NCI-H524 treated with DMSO at 0.1 percent for 48 hours (cell line): ENCODE measurements at places on chromosomes 2 and 18.

GRCh38 chr2:6917761-6918421 lies 679 bp downstream of the RNF144A start:
- DNase-seq, result no peak

GRCh38 chr2:179802051-179802882 lies 59.1 kb downstream of the ZNF385B start:
- no peak for DNase-seq

- DNase-seq, result no peak
These were observed 37.5 kb upstream of the PTH2R start for GRCh38 chr2:208369091-208369490.

- DNase-seq, result no peak
These were observed 53.2 kb downstream of the MAP4K4 start for GRCh38 chr2:101750688-101751087.

DNA sequence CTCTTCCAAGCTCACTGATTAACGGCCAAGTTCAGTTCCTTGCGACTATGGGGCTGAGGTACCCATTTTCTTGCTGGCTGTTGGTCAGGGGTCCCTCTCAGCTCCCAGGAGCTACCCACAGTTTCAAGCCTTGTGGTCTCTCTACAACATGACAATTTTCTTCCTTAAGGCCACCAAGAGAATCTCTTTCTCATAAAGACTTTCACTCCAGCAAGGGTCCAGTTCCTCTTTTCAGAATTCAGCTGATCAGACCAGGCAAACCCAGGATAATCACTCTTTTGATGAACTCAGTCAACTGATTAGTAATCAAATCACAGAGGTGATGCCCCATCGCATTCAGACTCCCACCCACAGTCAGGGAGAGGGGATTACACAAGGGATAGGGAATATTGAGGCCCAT lies 129.7 kb downstream of the IRS1 start:
- no peak for DNase-seq

DNA sequence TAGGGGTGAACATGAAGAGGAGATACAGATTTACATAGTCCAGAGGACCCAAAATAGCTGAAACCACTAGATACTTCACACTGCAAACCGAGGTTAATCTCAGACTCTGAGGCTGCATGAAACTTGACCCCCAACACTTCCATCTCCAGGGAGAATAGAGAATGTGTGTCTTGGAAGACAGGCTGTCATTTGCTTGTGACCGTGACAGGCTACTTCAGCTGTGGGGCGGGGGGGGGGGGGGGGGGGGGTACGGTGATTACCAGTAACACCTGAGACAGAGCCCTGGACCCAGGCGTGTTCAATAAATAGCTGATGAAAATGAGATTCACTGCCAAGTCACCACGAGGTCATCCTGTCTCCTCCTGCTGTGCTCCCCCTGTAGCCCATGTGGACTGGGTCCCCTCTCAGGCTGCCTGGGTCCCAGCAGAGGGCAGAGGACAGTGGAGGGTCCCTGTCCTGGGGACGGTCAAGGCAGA lies 5.7 kb upstream of the KLHL29 start:
- no peak for DNase-seq

- DNase-seq, result peak; percentile 81
These were observed 150.6 kb downstream of the RTN4 start for GRCh38 chr2:54899576-54900200.

DNA sequence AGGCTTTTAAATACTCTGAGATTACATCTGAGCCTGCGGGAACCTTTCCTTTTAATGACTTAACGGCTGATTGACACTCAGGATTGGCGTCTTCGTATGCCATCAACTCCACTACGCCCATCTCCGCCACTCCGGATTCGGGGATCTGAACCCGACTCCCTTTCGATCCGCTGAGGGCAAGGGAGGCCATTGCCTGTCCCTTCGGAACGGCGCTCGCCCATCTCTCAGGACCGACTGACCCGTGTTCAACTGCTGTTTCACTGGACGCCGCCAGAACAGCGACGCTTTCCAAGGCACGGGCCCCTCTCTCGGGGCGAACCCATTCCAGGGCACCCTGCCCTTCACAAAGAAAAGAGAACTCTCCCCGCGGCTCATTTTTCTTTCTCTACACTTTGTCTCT lies 90.4 kb downstream of the PID1 start:
- DNase-seq, result no peak

DNA sequence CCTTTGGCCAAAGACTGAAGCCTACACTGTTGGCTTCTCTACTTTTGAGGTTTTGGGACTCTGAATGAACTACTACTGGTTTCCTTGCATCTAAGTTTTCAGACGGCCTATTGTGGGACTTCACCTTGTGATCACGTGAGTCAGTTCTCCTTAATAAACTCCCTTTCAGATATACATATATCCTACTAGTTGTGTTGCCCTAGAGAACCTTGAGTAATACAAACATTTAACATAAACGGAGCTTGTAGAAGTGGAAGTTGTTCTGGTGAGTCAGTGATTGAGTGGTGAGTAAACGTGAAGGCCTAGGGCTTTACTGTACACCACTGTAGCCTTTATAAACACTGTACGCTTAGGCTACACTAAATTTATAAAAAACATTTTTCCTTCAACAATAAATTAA lies 107.2 kb upstream of the CDH2 start:
- DNase-seq, result no peak
